Globus pallidus (tissue), 1 donor: ENCODE measurements at places on chromosomes 13 and 19.
A peak's percentile ranks its signal among the peaks of the same experiment; 100 is the strongest.

DNA sequence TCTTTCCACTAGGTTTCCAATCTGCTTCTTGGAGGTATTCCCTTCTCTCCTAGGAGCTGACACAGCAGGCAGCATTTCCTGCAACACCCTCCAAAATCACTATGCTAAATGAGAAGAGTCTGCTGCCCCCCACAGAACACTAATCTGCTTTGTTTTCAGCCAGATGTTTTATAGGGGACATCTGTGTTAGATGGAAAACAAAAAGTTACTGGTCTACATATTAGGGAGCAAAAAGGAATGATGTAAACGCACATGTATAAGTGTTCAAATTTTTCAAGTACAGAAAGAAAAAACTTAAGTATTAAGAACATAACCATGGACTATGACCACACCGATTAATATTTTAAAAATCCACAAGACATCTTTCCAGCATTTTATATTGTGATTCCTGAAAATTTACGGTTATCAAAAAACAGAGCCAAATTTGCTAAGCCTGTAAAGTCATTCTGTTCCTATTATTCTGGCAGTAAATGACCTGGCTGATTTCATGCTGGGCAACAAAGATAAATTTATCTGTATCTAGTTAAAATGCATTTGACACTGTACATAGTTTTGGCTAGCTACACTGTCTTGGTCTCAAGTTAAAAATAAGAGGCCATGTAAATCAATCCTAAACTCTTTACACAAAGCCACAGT lies 63.3 kb downstream of the DCLK1 start:
- DNase-seq, result no peak

GRCh38 chr13:29530901-29531300 lies 64.6 kb downstream of the SLC7A1 start:
- DNase-seq, result no peak

DNA sequence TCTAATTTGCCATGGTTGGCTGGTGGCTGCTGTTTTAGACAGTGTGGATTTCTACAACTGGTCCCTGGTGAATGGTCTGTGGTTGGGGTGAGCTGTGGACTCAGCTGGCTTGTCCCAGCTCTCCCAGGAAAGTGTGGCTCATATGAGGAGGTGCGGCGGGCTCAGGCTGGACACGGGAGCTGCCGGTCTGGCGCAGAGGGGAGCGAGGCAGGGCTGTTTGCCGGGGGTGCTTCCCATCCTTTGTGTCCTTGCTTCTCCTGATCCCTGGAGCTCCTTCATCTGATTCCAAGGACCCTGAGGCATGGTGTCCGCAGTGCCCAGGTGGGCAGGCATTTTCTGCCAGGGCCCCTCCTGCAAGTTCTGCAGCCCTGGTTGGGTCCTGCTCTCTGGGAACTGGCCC lies 104.9 kb downstream of the TEX29 start:
- DNase-seq, result no peak

- DNase-seq, result no peak
Observed at GRCh38 chr13:73061473-73061872, 2.7 kb downstream of the KLF5 start.

DNA sequence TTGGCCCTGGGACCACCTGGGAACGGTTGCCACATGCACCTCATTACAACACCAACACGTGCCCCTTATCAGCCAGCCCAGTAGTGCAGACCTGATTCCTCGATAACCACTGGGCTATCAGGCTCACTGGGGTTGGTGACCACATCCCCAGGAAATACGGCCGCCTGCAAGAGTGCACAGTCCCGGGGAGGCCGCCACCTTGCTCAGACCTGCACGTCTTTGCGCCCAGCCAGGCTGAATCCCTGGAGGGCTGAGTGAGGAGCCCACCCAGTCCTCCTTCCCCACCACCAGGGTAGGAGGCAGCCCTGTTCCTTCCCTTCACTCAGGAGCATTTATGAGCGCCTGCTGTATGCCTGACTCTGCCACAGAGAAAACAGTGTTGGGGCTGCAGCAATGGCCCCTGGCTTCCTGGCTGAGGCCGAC lies 67.8 kb downstream of the CEBPG start:
- DNase-seq, result no peak

GRCh38 chr13:30194906-30195305 lies 112.4 kb downstream of the KATNAL1 start:
- no peak for DNase-seq

DNA sequence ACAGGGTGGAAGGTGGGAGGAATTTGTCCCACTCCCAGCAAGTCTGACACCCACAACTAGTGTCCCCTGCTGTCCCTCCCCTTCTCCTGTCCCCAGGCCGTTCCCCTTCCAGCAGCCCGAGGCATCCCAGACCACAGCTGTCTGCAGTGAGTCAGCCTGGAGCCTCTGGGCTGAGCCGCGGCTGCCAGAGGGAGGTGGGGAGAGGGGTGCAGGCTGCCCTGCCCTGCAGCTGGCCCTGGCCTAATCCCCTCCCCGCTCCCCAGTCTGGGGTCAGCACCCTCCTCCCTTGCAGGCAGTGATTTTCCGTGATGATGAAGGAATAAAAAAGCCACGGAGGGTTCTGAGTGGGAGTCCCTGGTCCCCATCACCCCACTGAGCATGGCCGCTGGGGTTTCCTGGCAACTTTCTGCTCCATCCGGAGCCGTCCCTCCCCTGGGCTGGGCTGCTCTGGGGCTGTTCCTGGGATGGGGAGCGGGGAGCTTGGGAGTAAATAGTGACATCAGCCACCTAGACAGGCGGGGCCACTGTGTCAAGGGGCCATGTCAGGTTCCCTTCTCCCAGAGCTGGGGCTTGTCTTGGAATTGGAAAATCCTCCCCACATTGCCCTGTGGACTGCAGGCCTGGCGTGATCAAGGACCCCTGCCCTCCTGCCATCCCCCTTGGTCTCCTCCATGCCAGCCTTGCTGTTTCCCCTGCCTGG lies 16.8 kb downstream of the SPC24 start:
- peak; percentile 60 for DNase-seq

DNA sequence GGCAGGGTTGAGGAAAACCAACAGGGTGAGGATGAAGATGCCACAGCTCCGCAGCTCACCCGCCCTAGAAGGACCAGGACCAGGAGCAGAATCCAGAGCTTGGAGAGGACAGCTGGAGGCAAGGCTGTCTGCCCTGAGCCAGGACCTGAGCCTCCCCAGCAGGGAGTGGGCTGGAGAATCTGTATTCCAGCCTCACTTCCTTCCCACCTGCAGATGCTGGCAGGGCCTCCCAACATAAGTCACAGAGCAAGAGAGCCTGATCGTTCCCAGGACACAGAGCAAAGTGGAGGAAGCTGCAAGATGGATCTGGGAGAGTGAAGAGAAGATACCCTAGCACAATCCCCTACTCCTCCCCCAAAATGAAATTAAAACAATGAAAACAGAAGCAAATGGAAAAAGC lies 61.7 kb upstream of the WASF3 start:
- no peak for DNase-seq

DNA sequence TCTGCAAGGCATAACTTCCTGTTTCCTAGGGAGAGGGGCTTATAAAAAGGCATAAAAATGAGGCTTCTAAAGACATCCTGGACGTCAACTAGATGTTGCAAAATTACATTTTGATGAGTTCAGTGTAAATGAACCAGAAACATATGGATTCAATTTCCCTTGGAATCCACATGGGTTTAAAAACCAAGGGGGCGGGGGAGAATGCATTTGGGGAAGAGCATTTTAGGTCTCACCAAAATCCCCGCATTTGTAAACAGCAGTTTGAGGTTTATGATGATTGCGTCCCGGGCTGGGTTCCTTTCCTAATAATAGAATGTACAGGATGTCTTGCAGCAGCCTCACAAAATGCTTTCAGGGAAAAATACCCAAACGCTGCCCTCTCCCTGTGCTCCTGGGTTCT lies 407.8 kb downstream of the ZNF536 start:
- no peak for DNase-seq

- no peak for DNase-seq
Observed at GRCh38 chr13:32538143-32538620, 413 bp downstream of the N4BP2L2 start.

DNA sequence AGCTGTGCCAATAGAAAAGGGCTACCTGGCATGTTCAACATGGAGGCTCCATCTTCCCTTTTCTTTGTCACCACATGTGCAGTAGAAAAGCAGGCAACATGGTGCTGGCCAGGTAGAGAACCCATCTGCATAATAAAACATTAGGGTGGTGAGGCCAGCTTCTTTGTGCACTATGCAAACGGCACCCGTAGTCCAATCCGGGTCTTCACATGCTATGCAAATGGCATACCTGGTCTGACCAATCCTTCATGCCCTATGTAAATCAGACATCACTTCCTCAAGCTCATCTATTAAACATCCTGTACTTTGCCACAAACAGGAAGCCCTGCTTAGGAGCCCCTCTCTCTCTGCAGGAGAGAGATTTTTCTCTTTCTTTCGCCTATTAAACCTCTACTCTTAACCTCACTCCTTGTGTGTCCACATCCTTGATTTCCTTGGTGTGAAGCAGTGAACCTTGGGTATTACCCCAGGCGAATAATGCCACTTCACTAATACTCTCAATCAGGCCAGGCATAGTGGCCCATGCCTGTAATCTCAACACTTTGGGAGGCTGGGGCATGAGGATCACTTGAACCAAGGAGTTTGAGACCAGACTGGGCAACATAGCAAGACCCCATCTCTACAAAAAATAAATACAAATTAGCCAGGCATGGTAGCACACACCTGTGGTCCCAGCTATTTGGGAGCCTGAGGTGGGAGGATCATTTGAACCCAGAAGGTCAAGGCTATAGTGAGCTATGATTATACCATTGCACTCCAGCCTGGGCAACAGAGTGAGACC lies 111.3 kb upstream of the MRI1 start:
- no peak for DNase-seq

DNA sequence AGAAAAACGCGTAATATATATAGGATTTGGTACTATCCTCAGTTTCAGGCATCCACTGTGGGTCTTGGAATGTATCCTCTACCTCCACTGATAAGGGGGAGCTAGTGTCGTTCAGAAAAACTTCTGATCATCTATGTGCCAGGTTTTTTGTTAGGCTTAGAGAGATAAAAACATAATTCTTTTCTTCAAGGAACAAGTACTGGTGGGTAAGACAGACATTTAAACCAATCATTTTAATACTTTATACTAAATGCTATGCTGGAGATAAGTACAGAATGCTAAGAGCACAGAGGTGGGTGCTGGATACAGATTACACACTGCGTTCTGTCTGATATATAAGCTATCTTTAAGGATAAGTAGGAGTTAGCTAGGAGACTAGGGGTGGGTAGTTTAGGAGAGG lies 166.1 kb downstream of the PDS5B start:
- DNase-seq, result no peak

DNA sequence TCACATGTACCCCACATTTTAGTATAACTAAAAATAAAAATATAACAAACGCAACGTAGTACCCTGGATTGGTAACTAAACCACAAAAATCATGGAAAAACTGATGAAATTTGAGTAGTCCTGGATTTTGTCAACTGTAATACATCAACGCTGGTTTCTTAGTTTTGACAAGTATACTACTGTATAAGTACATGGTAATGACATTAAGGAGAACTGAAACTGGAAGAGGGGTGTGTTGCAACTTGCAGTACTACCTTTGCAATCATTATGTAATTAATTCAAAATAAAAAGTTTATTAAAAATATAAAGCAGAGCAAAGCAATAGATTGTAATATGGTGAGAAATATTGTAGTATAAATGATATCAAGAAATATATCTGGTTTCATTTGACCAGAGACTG lies 1158.0 kb upstream of the SPRY2 start:
- no peak for DNase-seq

DNA sequence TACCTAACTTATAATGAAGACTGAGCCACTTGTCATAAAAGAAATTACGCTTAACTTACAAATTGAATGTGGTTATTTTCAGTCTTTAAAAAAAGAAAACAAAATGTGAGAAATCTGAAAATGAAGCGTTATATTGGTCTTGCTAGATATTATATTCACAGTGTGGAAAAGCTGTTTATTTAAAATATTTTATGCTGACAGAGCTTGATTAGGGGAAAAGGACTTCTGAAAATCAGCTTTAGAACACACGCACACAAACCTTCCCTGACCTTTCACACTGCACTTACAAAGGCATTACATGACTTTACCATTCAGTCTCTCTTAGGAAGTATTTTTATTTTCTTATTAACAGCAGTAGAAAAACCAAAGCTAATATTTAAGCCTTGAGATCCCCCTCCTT lies 461.5 kb downstream of the DIAPH3 start:
- no peak for DNase-seq

- no peak for DNase-seq
Observed at GRCh38 chr13:104592545-104593250, 1526.5 kb upstream of the SLC10A2 start.

DNA sequence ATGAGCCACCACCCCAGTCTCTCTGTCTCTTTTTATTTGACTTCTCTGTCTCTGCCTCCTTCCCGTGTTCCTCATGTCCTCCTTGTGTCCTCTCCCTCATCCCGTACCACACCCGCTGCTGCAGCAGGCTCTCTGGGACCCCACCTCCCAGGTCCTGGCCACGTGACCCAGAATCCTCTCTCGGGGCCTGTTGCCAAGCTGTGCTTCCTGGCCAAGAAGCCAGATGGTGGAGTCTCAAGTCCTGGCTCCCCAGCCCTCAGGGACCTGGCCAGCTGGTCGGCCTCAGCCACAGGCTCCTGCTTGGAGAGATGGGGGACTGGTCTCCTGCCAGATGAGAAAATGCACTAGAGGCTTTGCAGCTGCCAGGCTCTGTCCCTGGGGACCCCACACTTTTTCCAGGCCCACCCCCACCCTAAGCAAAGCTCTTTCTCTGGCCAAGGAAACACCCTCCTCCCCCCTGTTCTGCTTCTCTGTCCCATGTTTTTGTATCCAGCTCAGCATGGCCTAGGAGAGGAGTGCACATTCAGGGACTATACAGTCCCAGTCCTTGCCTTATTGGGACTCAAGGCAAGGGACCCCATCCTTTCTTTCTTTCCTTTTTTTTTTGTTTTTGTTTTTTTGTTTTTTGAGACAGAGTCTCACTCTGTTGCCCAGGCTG lies 34.3 kb upstream of the SHKBP1 start:
- DNase-seq, result peak; percentile 33

DNA sequence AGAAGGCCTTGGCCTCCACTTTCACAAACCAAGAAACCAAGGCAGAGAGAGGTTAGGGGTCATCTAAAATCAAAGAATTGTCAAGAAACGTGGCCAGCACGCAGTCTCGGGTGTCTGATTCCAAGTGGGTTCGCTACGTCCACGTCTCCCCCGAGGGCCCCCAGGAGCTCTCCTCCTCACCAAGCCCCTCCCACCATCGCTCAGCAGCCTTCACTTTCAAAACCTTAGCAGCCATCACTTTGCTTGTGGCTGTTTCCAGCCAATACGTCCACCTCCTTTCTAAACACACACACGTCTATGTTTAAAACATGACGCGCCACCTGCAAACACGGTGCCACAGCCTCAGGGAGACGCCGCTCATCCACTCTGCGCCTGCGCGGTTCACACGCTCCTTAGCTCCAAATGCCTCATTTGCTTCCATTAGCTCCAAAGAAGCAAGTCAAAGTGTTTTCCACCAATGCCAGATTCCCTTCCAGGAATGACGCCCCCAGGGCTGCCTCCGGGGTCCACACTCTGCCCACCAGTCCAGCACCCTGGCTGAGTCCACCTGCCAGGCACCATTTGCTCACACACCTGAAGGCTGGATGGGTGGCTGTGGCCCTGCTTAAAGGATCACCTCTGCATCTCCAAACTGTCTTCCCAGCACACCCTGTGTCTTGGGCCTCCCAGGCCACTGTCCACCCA lies 5.5 kb downstream of the RASA3 start:
- DNase-seq, result no peak
